ENCODE measurements at places on chromosomes 13 and 19.

DNA sequence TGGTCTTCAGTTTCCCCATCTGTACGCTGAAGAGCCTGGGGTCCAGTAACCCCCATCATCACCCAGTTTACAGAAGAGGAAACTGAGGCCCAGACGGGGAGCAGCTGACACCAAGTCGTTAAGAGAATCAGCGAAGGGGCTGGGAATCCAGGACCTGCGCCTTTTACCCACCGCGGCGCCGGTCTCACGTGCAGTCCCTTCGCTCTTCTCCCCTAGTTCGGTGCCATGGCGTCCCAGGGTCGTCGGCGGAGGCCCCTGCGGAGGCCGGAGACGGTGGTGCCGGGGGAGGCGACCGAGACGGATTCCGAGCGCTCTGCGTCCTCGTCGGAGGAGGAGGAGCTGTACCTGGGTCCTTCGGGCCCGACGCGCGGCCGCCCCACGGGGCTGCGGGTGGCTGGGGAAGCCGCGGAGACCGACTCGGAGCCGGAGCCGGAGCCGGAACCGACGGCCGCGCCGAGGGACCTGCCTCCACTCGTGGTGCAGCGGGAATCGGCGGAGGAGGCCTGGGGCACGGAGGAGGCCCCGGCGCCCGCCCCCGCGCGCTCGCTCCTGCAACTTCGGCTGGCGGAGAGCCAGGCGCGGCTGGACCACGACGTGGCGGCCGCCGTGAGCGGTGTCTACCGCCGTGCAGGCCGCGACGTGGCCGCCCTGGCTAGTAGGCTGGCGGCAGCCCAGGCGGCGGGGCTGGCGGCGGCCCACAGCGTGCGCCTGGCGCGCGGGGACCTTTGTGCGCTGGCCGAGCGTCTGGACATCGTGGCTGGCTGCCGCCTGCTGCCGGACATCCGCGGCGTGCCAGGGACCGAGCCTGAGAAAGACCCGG lies 698 bp downstream of the BLOC1S3 start:
- DNase-seq, result no peak

DNA sequence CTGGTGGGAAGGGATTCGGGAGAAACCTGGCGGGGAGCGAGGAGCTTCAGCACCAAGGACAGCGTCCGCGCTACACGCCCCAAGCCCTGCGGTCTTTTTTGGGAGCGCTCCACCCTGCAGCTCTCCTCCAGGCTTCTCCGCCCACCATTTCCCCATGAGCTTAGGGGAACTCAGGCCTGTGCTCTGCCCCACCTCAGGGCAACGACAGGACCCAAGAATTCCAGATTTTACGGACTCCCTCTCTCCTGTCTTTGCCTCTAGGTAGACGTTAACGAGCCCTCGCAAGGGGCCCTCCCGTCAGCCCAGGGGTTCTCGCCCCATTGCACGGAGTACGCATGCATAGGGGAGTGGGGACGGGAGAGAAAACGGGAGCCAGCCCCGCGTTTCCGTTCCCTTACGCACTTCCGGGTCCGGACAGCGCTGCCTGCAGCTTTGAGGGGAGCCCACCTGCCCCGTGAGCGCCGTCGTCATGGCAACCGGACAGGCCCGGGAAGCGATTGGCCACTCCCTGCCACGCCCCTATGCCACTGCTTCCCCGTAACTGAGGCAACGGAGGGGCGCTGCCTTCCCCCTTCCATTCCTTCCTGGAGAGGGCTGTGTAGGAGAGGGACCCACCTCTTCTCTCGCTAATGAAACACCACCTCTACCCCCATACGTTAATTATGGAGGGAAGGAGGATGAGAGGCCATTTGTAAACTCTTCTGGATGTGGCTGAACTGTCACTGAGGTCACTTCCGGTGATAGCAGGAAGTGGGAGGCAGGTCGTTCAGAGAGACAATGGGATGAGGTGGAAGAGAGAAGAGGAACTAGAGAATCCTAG lies 20.8 kb downstream of the NOVA2 start:
- peak; percentile 12 for DNase-seq

- DNase-seq, result no peak
These were observed 221.7 kb upstream of the GPC6 start for GRCh38 chr13:93004919-93005318.

DNA sequence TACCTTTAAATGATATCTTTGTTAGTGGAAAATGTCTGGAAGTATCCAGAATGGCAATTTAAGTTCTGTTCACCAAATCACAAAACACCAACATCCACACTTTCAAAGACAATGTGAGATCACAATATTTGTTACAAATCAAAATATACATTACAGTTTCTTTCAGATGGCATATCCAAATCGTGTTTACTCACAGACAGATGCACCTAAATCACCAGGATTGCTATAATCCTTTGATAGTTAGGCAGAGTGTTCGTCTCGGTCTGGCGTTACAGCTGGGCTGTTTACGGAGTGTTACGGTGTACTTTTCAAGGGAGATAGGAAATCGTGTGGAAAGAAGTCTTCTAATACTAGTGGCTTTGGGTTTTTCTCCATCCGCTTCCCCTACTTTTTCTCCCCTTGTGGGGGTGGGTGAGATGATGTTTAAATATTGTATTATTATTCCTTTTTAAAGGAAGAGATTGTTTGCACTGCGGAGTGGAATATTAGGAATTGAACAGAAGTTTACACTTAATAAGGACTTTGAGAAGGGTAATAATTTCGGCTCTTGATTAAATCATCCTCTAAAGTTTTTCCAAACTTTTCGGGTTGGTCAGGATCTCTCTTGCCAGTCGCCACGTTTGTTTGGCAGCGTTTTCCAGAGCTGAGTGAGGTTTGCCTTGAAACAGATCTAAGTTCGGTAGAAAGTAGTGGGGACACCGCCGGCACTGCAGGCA lies 1.8 kb downstream of the MAB21L1 start:
- no peak for DNase-seq

DNA sequence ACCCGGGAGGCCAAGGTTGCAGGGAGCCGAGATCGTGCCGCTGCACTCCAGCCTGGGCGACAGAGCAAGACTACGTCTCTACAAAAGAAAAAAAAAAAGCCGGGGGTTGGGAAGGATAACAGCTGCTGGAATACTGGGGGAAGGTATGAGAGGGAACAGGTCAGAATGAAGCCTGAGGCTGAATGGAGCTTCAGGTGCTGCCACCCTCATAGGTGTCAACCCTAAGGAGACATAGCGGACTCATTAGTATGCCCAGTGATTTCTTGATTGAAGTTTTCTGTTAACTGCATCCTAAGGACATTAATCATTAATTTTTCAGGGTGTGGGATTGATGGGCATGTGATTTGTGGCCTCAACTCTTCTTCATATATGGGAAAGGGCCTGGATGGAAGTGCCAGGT lies 6.0 kb downstream of the SMARCA4 start:
- no peak for DNase-seq

- DNase-seq, result no peak
These were observed 49.2 kb downstream of the STOML3 start for GRCh38 chr13:38941353-38941945.

DNA sequence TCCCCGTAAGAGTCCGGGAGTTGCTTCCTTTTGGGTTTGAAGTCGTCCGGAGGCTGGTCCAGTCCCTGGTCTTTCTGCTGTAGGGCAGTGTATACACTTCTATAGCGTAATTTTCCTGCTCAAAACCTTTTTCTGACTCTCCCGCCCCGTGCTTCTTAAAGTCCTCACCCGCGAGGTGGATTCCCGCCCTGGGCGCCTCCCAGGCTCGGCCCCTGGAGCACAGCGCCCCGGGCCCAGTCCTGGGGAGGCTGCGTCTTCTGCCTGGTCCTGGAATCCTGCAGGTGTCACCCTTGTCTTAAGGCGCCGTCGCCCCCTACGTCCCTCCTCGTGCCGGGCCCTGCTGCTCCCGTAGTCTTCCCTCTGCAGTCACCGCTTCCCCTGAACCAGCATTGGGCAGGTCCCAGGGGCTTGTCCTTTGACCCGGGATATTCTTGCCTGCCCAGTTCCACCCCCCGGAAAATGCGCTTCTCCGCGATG lies 34.4 kb upstream of the ZNF808 start:
- DNase-seq, result no peak

- peak; percentile 62 for DNase-seq
These were observed 46.7 kb downstream of the GAS6 start for GRCh38 chr13:113816946-113817859.

GRCh38 chr19:5489551-5489950 lies 34.3 kb downstream of the ZNRF4 start:
- no peak for DNase-seq

DNA sequence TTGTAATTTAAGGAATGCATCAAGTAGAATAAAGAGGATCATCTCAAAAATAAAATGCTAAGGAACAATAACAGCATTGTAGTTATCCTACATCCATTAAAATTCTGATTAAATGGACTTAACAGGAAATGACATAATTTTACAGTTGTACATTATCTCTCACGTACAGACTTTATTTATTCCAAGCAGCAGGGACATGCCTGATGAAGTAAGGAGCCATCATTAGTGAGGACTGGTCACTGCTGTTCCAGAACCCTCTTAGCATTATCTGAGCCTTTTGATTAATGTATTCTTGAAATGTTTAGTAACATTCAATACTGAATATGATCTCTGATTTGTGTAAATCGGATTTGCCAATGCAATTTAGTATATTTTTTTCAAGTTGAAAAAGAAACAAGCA lies 516.1 kb downstream of the DACH1 start:
- DNase-seq, result no peak

DNA sequence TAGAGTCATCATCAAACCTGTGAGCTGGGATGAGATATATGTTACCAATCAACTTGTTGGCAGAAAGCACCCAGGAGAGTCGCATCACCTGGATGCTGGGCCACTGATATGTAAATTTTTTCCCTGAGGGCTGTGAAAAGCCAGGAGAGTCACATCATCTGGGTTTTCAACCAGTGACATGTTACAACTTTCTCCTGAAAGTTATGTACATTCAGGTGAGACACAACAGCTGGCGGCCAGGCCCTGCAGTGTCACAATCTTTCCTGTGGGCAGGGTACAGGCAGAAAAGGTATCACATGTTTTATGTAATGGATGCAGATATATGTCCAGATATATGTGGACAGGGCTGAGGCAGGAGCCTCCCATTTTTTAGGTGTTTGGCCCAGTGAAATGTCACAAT lies 13.2 kb upstream of the ZNF724 start:
- DNase-seq, result no peak

GRCh38 chr13:103203735-103204330 lies 137.6 kb upstream of the SLC10A2 start:
- no peak for DNase-seq

GRCh38 chr13:32278426-32278825 lies 36.7 kb downstream of the ZAR1L start:
- DNase-seq, result no peak

DNA sequence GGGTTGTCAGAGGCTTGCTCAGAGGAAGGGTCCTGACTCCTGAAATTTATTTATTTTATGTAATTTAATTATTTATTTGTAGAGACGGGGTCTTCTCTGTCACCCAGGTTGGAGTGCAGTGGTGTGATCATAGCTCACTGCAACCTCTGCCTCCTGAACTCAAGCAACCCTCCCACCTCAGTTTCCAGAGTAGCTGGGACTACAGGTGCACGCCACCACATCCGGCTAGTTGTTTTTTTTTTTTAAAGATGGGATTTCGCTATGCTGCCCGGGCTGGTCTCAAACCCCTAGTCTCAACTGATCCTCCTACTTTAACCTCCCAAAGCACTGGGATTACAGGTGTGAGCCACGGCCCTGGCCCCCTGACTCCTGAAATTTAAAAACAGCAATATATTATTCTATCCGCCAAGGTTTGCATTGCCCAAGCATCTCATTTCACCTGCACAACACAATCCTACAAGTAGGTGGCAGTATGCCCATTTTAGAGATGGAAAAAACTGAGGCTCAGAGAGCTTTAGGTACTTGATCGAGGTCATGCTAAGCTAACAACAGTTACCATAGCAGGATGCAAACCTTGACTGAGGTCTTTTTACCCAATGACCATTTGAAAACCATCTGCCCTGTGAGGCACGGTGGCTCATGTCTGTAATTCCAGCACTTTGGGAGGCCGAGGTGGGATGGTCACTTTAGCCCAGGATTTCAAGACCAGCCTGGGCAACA lies 18.1 kb downstream of the ARHGEF18 start:
- DNase-seq, result no peak

GRCh38 chr19:19268453-19269385 lies 4.4 kb downstream of the TM6SF2 start:
- DNase-seq, result no peak

DNA sequence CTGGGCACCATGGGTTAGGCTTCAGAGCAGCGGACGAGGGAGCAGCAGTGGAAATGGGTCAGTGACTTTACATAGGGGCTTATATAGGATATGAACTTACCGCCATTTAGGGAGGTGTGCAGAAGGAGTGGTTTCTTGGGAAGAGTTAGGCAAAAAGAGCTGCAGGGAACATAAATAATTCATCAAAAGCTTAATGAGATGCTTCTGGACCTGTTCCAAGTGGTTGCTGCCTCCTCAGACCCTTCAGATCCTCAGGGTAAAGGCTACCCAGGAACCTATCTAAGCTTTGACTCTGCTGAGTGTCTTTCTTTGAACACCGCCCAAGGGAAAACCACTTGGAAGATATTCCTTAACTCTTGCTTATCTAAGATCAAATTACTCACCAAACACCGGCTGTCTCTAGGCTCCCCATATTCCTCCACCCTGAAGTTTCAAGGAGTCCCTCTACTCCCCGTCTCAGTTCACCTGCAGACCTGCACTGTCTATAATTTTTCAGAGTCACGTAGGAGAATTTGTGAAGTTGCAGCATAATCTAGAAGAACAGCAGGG lies at the start of gene IGFL4:
IGFL4 (minus strand) TSS at position 51 of the 549 bp plus-strand sequence; CDS start at position 11, 40 bp downstream.
- DNase-seq, result no peak

GRCh38 chr19:13689085-13689484 lies 75.2 kb upstream of the MRI1 start:
- no peak for DNase-seq

GRCh38 chr19:37845932-37846331 lies 60.5 kb downstream of the WDR87 start:
- no peak for DNase-seq

GRCh38 chr19:29887442-29887855 lies 54.6 kb upstream of the URI1 start:
- DNase-seq, result no peak

- DNase-seq, result no peak
These were observed 17.8 kb upstream of the GRAMD1A start for GRCh38 chr19:34982275-34982674.

DNA sequence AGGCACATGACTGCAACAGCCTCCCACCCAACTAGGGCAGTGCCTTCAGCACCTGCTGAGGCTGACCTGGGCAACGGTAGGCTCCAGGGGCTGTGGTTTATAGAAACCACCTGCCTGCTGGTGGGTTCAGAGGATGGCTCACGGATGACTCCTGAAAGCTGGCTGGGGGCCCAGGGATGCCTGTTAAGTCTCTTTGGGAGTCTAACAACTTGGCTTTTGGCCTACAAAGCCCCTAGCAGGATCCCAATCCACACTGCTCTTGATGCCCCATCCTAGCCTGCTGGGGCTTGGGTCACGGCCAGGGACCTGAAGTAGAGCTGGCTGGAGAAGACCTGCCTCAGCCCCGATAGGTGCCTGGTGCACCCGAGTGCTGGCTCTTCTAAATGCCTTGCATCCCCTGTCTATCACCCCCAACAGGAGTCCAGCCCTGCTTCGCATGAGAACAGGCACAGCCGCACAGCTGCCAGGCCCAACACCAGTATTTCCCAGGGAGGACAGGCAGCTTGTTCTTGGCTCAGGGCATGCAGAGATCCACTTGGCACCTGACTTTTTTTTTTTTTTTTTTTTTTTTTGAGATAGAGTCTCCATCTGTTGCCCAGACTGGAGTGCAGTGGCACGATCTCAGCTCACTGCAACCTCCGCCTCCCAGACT lies 9.1 kb upstream of the EPHX3 start:
- no peak for DNase-seq

All from stimulated activated CD8-positive, alpha-beta memory T cell treated with anti-CD3 and anti-CD28 coated beads, Interleukin-2, amount 100 ng/mL, for 1 hour (primary cell).